Muscle of leg (tissue), 16 donors: ENCODE measurements at places on chromosomes 2 and 18. TPM values are rescaled to one million over a fixed set of nuclear protein-coding genes. Genes with fewer than 3 reads are reported as not detected.
A peak's percentile ranks its signal among the peaks of the same experiment; 100 is the strongest.

The IHH gene
- 0.04 TPM for total RNA-seq

The DUSP19 gene
- total RNA-seq, result 2.7 TPM

DNA sequence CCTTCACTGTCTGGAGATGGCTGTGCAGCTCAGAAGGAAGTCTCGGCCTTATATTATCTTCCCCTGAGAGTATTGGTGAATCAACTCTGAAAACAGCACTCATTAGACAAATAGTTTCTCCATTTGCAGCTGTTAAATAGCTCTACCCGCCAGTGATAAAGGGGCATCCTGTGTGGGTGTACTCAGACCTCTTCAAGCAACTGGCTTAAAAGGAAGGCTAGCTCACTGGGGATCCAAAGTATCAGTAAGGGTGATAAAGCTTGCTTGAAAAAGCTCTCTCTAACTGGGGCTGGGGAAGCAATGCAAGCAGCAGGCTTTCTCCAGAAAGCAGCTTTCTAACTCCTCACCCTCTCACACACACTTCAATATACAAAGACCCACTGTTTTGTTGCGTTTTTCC is 64.9 kb upstream of the PSMD14 start:
- no peak for DNase-seq
- H3K36me3 ChIP-seq, result no peaks in the 10 kb centered on the region
- peaks cover 2% of the 10 kb centered on the region for H3K4me1 ChIP-seq
- H3K27me3 ChIP-seq, result no peaks in the 10 kb centered on the region

DNA sequence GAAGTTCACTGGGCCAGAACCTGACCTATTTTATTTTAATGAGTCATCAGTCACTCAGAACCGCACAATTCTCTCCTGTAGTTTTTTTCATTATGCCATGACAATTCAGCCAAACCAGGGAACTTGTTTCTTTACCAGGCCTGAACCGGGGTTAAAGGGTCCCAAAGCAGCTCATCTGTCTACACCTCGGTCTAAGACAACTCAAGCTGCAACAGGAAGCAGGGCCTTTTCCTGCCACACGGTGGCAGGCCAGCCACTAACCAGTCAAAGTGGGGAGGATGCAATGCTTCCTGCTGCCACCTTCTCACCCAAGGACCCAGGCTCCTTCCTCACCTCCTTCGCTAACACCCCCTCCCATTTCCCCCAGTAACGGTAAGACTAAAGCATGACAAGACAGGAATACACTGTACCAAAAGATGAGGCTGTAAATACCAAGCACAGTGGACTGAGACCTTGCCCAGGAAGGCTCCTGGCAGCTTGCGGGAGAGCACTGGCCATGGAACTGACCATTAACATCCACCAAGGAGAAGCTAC is 56.7 kb upstream of the ACKR3 start:
- H3K27ac ChIP-seq, result no peak overlapping the region
- peaks cover 3% of the 10 kb centered on the region for H3K4me1 ChIP-seq
- H3K4me3 ChIP-seq, result no peak overlapping the region
- peak; percentile 52 for DNase-seq
- H3K36me3 ChIP-seq, result no peaks in the 10 kb centered on the region

- no peaks in the 10 kb centered on the region for H3K27me3 ChIP-seq
- H3K4me1 ChIP-seq, result peaks cover 5% of the 10 kb centered on the region
- DNase-seq, result no peak
- H3K27ac ChIP-seq, result no peak overlapping the region
Observed at GRCh38 chr2:74953796-74954499, 4.5 kb upstream of the POLE4 start.

DNA sequence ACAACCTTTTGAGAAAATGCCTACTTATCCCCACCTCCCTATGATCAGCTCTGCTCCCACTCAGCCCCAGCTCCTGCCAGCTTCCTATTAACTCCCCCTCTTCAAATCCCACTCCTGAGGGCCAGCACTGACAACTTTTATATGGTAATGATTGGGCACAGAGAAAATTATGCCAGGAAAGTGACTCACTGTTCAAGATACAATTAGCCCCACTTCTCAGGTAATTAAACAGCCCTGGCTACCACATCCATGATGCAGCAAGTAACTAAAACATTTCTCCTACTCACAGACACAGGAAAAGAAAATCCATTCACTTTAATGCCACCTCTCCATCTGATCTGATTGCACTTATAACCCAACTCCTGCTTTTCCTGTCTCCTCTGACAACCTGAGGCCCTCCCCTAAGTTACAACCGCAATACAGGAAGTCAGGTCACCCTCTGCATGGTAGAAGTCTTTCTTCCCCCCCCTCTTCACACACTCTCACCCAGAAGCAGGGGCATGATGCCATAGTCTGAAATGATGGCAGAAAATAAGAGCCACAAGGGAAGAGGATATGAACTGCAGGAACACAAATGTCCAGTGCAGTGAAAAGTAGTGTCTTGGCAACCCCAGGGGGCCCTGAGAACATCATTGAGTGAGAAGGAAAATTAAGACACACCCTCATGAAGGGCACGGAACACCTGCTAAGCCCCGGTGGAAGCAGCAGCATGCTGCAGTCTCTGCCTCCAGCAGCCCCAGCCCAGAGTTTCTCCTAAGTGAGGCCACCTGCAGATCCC is 54.4 kb downstream of the STK39 start:
- no peak overlapping the region for H3K4me3 ChIP-seq
- DNase-seq, result no peak
- H3K27me3 ChIP-seq, result no peaks in the 10 kb centered on the region
- H3K36me3 ChIP-seq, result no peaks in the 10 kb centered on the region
- no peak overlapping the region for H3K27ac ChIP-seq

DNA sequence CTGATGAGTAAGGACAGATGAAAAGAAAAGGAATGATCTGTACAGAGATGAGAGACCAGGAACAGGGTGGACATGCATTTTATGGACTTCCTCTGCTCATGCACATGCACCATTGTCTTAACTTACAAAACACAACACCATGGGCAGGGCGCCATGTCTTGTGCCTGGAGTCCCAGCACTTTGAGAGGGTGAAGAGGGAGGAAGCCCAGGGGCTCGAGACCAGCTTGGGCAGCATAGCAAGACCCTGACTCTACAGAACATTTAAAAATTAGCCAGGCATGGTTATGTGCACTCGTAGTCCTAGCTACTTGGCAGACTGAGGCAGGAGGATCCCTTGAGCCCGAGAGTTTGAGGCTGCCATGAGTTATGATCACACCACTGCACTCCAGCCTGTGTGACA is 86.9 kb downstream of the ZFP36L2 start:
- no peak overlapping the region for H3K4me3 ChIP-seq
- no peak for DNase-seq
- peaks cover 37% of the 10 kb centered on the region for H3K4me1 ChIP-seq
- H3K27ac ChIP-seq, result no peak overlapping the region
- H3K36me3 ChIP-seq, result no peaks in the 10 kb centered on the region
- no peaks in the 10 kb centered on the region for H3K27me3 ChIP-seq
